ENCODE measurements at places on chromosomes 2 and 18.

DNA sequence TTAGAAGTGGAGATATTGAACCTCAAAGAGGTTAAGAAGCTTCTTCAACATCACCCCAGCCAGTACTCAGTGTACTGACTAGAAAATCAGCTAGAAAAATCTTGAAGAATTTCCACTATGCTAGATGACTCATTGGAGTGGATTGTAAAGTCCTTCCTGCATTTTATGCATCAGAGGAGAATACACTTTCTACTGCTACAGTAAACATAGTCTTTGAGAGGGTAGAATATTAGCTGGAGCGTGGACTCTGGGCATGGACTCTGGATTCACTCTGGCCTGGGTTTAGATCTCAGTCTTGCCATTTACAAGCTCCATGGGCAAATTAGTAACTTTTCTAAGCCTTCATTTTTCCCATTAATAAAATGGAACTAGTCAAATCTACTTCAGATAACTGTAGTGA lies 215.9 kb downstream of the IRS1 start:
- no peak for DNase-seq

- no peak for DNase-seq
These were observed 2182.7 kb upstream of the PIK3C3 start for GRCh38 chr18:39772155-39772919.

DNA sequence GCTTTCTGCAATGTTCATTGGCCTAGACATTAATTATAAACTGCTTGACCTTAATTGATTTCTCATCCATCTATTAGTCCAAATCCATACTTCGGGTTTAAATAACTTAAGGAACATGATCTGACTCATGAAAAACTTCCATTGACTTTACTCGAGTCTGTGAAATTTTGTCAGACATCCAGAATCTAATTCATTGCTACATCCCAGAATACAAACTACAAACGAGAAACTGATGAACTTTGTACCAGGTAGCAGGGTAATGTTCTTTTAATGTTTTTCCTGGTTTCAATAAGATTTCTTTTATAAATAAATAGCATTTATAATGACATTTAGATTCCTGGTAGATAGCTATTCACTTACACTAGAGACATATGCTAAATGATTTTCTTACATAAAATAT lies 36.0 kb upstream of the IKZF2 start:
- DNase-seq = no peak

GRCh38 chr2:86631846-86632485 lies 8.3 kb upstream of the RNF103 start:
- DNase-seq = no peak

DNA sequence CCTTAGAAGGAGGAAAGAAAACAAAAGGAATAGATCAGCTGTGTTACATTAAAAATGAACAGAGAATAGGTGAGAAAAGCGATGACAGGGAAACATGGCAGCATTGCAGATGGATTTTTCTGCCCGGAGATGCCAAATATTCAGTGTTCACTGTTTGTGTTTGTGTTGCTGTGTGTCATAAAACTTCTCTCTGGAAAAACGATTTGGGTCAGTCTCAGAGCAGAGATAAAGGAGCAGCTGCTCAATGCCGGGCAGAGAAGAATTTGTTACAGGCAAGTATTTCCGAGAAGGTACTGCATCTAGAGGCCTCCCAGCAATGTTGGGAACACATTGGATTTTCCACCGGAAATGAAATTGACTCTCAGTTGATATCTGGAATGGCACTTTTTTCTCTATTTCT lies 156.4 kb upstream of the KLHL14 start:
- no peak for DNase-seq

GRCh38 chr2:161199912-161200701 lies 39.9 kb downstream of the TANK start:
- no peak for DNase-seq

- DNase-seq = no peak
These were observed 40.2 kb downstream of the NIFK start for GRCh38 chr2:121696410-121696930.

GRCh38 chr2:21260311-21260710 lies 136.5 kb downstream of the TDRD15 start:
- no peak for DNase-seq

- no peak for DNase-seq
These were observed 12.0 kb upstream of the IL18RAP start for GRCh38 chr2:102410952-102411351.

GRCh38 chr2:215218587-215219577 lies 80.5 kb upstream of the ABCA12 start:
- DNase-seq = no peak

DNA sequence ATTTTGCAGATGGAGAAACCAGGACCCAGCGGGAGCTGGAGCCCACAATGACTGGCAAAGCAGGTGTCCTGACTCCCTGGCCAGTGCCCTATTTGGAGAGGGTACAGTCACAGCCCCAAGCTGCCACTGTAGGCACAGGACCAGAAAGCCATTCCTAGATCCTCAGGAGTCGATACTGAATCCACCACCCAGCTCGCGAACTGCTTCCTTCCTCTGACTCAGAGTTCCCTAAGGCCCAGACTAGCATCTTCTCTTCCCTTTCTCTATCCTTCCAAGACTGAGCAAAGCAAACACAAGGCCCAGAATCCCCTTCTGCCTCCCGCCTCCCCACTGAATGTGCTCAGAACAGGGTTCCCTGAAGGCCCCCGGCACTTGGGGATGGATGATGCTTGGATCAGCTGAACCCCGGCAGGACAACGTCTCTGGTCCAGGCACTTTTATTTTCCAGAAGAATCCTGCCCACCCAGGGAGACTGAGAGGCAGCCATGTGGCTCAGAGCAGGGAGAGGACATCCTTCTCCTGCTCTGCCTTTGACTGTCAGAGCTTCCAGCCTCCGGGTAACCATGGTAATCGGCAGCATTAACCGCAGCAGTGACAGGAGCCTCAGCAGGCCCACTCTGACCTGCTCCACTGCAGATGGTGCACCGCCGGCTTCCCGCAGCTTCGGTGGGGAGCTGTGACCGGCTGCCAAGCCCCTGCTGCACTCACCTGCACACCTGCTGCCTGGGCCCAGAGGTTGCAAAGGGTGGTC lies 34.8 kb upstream of the KLHL29 start:
- DNase-seq = no peak

DNA sequence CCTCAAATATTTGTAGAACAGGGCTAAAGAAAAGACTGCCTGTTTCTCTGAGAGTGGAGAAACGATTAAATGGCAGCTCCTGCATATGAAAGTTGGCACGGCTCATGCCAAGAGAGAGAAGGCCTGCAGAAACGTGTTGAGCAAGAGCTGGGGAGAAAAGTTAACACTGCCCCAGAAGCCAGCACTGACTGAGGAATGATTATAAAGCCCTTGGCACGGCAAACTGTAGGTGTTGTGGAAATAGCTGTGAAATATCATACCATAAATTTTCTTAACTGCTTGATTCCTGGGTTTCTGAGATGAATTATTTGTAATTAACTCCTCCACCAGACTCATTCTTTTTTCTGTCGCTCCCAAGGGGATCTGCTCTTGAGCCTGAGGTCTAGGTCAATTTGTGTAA lies 4.3 kb downstream of the FRZB start:
- DNase-seq = no peak

DNA sequence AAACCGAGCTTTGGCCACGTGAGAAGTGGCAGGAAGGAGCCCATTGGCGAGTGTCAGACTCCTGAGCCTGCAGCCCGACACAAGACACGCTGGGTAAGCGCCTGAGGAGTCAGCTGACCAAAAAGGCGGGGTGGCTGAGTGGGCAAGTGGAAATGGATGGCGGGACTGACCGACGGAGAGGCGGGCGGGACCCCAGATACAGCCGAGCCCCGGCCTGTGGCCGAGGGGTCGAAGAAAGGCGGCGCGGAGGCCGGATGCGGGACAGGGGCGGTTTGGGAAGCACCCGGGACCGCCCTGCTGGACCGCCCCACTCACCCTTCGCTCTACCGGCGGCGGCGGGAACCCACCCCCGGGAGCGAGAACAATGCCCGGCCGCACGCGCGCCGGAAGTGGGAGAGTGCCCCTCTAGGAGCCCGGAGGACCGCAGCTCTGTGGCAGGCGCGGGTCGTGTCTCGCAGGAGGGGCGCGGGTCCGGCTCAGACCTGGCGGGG lies 22.8 kb downstream of the ZSCAN30 start:
- no peak for DNase-seq

- DNase-seq = no peak
These were observed 51.3 kb upstream of the RASGRP3 start for GRCh38 chr2:33425161-33425560.

DNA sequence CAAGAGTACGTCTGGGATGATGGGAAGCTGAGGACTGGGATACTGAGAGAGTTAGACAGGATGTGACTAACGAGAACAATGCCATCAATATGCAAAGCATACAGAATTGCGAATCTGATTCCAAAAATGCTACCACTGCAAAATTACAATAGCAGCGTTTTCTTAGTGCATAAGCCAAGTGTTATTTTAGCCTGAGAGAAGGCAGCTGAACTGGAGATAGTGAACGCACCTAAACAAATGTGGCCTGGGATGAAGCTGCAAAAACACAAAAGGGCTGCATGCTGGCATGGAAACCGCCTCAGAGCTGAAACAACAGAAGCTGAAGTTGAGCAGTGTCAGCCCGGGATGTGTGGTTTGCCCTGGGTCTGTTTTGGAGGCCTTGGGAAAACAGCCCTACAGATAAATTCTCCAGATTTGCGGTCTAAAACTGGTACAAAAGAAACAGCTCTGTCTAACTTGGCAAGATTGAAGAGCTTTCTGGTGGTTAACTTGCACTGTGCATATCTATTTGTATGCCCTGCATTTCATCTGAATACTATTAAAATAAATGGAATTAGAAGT lies 45.5 kb downstream of the LYPD6 start:
- no peak for DNase-seq

- DNase-seq = no peak
These were observed 18.8 kb downstream of the PTRHD1 start for GRCh38 chr2:24774373-24774772.

DNA sequence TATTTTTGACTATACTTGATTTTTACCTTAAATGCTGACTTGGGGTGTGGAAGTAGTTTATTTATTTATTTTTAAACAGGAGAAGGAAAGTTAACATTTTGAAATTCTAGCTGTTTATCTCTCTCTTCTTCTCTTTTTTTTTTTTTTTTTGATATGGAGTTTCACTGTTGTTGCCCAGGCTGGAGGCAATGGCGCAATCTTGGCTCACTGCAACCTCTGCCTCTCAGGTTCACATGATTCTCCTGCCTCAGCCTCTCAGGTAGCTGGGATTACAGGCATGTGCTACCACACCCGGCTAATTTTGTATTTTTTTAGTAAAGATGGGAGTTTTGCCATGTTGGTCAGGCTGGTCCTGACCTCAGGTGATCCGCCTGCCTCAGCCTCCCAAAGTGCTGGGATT lies 11.1 kb downstream of the WDR43 start:
- no peak for DNase-seq

DNA sequence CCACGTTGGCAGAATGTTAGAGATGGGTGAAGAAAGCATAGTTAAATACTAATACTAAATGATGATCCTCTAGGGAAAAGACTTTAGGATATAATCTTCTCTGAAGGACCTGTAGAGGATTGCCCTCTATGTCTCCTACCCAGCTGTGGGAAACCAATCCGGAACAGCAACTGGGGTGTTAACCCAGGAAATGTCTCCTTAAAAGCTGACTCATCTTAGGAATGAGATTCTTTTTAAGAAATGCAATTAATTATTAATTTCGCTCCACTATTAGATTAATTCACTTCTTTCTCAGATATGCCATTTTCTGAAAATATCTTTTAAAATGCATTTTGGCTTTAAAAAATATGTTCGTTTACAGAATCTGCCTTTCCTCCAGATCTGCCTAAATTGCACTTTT lies 7.4 kb downstream of the SCN3A start:
- DNase-seq = no peak

DNA sequence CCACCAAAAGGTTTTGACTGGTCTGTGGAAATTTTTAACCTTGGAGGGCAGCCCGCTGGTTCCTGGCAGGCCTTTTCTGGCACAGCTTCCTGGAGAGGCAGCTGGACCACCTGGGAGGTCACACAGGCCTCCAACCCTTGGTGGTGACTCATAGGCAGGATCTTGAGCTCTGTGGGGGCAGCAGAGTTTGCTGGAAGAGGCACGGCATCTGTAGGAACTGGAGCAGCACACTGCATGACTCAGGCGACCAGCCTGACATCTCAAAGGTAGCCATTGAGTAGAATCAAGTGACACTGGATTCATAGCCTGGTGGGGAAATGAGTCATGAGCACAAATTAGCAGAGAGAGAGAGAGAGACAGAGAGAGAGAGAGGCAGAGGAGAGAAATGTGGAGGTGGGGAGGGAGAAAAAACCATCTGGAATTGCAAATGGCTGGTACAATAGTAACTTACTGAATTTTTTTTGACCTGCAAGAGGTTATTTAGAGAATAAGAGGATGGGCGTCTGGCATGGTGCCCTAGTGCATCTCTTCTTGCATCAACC lies 57.4 kb downstream of the TRPM8 start:
- no peak for DNase-seq

DNA sequence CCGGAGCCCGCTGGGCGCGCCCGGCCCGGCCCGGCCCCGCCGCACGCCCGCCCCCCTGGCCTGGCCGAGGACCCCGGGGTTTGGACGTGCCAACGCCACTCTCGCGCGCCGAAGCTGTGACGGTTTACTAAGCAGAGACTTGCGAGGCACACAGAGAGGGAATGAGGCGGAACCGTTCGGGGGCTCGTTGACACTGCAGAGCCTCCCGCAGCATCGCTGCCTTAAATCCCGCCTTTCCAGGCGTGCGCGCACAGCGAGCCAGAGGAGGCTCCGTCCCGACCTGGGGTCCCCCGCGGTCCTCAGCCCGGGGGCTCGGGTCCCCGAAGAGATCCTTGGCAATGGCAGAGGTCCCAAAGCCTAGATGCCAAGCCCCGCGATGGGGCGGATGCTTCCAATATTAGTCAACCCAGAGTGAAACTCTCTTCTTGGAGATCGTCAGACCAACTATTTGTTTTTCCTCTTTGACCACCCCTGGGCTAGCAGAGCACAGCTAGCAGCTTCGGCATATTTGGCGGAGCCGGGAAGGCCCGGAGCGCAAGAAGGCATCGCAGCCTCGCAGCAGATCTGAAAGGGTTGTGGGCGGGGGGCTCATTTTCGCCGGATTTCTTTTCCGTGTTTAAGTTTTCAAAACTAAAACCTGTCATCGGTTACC lies at the start of gene ZNF385B:
Gene ZNF385B (minus strand): TSS at position 197 of the 652 bp plus-strand sequence.
- DNase-seq = no peak

DNA sequence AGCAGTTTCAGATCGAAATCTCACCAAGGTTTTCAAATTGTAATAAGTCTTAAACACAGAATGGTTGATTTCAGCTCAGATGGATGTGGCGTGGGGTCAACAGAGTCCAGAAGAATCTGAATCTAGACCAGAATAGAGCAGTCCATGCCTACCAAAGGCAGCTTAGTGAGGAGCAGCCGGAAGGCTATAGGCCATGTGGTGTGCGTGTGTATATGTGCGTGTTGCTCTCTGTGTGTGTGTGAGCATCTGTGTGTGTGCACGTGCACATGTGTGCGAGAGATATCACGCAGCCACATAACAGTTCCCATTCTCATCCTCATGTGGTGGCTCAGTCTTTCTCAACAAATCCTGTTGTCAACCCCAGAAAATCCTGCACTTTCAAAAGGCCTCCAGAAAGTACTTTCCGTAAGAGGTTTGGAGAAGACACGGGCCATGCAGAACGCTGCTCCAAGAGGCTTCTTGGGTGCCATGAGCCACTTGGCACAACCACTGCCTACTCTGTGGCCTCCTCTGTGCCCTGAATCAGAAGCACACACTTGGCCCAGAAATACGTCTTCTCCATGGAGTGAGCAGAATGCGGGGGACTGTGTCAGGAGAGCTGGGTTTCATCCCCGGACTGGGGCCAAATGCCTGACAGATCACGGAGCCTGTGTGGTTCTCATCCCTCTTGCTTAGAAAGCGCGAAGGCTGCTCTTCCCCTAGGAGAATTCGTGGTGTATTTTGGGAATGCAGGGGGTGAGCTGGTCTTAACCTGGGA lies 67.3 kb downstream of the ACKR3 start:
- DNase-seq = no peak

GRCh38 chr2:191066197-191066918 lies 52.4 kb upstream of the STAT1 start:
- no peak for DNase-seq
